Left colon (tissue), 2 donors: ENCODE measurements at places on chromosomes 4 and X. TPM values are rescaled to one million over a fixed set of nuclear protein-coding genes. Genes with fewer than 3 reads are reported as not detected.
A peak's percentile ranks its signal among the peaks of the same experiment; 100 is the strongest.

DNA sequence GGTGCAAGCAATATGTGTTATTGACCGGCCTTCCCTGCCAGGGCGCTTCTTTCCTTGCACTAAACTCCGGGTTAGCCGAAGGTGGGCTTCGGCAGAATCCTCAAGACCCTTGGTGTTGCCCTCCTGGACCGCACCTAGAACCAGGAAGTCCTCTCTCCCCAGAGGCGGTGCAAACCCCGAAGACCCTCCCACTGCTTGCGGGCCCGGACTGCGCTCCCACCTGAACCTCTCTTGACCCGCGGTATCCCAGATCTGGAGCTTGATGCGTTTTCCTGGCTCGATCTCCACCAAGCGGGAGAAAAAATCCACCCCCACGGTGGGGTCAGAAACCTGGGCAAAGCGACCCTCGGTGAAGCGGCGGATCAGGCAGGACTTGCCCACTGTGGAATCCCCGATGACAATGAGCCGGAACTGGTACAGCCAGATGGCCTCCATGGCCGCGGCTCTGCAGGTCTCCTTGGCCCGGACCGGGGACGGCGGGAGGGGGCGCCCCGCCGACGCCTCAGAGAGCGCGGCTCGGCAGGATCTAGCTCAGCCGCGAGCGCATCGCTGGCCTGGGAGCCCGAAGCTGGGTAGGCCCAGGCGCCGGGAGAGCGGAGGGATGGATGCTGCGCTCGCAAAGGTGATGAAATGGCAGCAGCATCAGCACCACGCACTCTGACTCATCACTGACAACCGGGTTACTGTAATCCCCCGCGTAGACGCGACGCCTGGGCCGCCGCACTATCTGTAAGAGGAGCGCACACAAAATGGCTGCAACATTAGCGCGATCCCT lies at the start of gene RAB39B:
RAB39B (minus strand) TSS at position 638 of the 775 bp plus-strand sequence; CDS start at position 435, 203 bp downstream.
- DNase-seq: peak; percentile 48

Gene NDUFA1
- total RNA-seq: 236 TPM

Gene FSTL5
- not detected for total RNA-seq

GRCh38 chr4:122658818-122659295 lies 38.0 kb upstream of the IL21 start:
- no peak for DNase-seq

GRCh38 chrX:37717708-37718107 lies 32.1 kb downstream of the XK start:
- DNase-seq: no peak

Gene CD38
- total RNA-seq: 5.7 TPM

DNA sequence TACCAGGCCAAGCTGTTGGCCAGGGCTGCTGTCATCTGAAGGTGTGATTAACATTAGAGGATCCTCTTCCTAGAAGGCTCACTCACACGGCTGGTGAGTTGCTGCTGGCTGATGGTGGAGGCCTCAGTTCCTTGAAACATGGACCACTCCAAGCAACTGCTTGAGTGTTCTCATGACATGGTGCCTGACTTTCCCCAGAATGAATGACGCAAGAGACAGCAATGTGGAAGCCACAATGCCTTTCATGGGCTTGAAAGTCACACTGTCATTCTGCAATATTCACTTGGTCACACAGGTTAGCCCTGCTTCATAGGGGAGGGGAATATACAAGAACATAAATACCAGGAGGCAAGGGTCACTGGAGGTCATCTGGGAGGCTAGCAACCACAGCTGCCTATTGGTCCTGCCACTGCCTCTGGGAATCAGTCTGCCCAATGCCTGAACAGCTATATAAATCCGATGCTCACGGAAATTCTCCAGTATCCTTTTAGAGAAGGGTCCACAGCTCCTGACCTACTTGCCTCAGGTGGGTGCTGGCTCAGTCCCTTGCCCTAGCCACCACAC lies 97.1 kb upstream of the MAML3 start:
- no peak for DNase-seq

DNA sequence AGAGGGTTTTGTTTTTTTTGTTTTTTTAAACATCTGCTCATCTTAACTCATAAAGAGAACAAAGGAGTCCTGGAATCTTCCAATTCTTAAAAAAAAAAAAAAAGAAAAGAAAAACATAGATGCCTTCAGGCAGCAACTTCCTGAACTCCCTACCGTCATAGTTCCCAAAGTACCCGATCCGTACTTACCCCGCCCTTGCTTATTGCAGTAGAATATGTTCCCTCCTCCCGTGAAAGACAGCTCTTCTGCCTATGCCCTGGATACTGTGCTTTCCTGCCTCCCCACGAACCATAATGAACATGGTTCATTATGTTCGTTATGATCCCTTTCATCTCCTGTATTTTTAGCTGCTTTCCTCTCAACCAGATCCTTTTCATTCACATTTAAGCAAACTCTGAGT lies 40.3 kb downstream of the KLHL5 start:
- no peak for DNase-seq

DNA sequence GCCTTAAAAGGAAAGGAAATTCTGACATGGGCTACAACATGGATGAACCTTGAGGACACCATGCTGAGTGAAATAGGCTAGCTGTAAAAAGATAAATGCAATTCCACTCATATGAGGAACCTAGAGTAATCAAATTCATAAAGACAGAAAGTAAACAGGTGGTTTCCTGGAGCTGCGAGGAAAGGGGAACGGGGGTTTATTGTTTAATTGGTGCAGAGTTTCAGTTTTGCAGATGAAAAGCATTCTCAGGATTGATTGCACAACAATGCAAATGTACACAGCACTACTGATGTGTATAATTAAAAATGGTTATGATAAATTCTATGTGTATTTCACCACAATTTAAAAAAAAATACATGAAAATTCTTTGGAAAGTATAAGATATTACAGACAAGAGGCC lies 24.0 kb downstream of the PLRG1 start:
- no peak for DNase-seq

DNA sequence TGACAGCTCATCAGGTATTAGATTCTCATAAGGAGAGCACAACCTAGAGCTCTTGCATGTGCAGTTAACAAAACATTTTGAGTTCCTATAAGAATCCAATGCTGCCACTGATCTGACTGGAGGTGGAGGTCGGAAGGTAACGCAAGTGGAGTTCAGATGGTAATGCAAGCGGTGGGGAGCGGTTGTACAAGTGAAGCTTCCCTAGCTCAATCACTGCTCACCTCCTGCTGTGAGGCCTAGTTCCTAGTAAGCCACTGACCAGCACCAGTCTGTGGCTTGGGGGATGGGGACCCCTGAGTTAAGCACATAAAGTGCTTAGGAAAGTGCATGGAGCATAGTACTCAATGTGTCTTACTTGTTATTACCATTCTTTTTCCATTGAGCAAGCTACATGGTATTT lies 983.2 kb upstream of the IGFBP7 start:
- no peak for DNase-seq

Gene EPHA5
- 0.09 TPM for total RNA-seq

GRCh38 chrX:126770179-126770578 lies 49.4 kb upstream of the PRR32 start:
- DNase-seq: no peak

Gene MTTP
- 1.6 TPM for total RNA-seq

- no peak for DNase-seq
Observed at GRCh38 chrX:36407836-36408235, 488.3 kb downstream of the CFAP47 start.

- no peak for DNase-seq
Observed at GRCh38 chr4:152927737-152928136, 8.4 kb upstream of the FHDC1 start.
